ENCODE measurements at places on chromosomes 5 and 9.

DNA sequence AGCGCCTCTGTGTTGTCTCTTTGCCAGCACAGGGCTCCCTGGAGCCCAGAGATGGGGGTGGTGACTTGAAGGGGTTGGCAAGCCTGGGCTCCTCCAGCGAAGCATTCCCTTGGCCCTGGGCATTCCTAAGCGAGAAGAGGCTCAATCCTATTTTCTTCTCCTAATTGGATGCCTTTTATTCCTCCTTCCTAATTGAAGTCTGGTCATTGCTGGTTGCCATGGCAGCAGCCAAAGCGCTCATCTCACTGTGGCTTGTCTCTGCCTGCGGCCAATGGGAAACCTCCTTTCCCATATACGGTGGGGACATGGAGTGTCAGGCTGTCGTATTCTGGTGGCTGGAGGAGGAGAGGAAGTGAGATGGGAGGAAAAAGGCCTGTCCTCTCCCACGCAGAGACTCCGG is 52.3 kb upstream of the RARS1 start:
- DNase-seq: no peak

DNA sequence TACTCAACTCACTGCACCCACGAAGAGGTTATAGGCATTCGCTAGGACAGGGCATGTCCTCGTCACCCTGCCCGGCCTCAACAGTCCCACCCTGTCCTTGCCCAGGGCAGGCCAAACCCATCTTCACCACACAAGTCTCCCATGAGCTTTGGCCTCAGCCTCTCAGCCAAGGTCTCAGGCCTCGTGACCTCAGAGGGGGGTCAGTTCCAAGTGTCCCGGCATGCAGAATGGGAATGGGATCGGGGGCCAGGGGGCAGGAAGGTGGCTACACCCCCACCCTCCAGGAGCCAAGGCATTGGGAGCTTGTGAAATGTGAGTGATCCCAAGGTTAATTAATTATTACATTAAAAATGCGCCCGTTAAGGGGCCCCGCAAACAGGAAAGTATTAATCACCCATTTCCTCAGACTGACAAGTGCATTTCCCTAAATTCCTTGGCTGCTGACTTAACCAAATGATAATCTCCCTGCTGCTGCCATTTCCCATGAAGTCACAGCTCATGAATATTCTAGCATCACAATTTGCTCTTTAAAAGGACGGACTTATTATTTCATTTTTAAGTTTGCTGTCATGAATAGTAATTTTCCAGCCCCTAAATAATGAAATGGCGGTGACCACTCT is 8.0 kb upstream of the UBAC1 start:
- DNase-seq: no peak

DNA sequence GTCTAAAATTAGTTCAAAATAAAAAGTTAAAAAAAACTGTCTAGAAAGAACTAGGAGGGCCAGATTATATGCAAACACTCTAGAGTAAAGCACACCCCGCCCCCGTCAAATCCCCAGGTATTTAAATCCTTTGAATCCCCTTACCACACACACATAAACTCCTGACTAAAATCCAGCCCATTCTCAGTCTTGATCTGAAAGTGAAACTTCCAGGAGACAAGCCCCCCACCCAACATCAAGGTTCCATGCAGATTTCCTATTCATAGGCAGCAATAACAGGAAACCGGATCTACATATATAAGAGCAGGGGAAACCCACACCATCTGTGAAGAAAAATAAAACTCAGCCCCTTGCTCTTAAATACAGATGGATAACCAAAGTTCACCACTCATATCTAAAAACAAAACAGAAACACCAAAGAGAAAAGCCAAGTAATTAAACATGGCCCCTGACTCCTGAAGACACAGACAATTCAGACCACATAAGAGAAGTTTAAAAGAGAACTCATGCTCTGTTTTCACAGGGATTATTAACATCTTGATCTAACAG is 42.3 kb downstream of the MARCHF3 start:
- peak; percentile 52 for DNase-seq

GRCh38 chr9:90974643-90975245 is 173.1 kb downstream of the SYK start:
- DNase-seq: no peak

GRCh38 chr5:143920772-143921171 is 108.8 kb downstream of the HMHB1 start:
- DNase-seq: no peak

DNA sequence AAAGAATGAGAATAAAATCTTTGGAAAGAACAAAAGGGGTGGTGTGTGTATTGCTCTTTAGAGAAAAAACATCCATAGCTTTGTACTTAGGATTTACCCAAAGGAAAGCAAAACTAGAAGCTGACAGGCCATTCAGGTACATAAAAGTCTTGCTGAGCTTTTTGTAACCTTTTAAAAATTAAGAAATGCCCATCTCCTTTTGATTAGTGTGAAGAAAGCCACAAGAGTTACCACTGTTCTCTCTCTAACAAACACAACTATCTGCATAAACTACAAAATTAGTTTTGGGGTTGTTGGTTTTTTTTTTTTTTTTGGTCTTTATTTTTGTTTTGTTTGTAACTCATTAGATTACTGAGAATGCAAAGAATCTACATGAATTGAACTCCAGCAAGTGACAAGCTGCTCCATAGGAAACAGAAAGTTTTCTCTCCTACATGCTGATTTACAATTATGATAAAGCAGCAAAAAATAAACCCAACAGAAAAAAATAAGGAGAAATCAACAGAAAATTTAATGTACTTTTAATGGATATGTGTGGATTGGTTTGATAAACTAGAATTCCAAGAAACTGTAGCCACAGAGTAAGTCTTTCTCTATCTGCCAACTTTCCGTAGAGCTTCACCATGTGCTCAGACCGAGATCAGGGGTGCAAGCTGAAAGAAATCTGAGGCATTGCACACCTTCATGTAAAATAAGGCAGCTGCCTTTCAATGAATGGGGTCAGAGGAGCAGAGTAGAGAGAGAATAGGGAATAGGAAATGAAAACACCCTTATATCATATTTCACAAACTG is 12.3 kb downstream of the BAAT start:
- no peak for DNase-seq

DNA sequence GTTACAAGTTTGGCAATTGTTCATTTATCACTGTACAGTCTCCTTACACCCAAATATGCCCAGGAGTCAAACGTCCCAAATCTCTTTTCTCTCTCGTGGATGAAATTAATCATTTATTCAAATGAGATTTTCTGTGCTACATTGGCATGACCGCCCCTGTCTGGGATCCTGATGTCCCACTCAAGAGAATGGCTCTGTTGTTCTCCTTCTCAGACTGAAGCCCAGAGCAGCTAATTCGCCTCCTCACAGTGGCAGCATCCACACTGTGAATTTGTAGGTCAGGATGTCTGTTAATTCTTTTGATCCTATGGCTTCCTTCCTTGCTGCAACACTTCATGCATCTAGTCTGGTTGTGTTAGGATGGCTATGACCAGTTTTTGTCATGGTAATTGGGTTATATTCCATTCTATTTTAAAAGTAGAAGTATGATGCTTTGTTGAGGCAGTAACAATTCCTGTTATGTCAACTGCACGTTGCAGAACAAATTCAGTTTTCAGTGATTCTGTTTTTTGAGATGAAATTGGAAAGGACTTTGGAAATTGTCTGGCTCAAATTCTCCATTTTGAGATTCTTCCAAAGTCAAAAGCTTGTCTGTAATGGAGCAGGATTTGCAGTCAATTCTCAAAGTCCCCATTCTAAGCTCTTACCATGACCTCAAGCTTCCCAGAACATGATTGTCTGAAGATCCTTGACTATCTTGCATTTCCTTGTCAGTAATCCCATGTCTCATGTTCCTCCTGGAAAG is 141.5 kb upstream of the GAS1 start:
- no peak for DNase-seq

DNA sequence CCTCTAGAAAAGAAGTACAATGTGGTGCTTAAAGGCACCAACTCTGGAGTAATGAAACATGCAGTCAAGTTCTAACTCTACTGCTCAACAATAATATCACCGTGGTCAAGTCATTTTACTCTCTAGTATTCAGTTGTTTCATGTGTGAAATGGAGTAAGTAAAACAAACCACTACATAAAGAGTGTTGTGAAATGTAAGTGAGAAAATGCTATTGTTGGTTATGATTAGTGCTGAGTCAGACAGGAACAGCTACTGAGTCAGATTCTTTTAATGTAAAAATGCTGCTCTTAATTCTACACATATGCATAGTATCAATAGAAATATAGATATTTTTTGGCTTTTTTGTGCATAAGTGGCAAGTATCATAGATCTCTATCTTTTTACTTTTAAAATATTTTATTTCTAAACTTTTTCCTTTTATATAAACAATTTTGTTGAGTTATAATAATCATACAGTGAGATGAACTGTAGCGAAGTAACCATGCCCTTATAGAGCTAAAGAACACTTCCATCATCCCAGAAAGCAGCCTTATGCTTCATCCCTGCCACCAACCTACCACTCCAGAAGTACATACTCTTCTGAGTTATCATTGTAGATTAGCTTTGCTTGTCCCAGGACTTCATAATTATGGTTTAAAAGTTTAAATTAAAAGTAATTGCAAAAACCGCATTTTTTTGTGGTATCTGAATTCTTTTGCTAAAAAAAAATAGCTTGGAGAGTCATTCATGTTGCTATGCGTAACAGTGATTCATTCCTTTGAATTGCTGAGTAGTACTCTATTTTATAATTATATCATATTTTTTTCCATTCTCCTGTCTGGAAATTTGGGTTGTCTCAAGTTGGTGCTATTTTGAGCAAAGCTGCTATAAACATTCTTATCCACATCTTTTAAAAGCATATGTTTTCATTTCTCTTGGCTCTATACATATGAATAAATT is 548.2 kb upstream of the CLINT1 start:
- DNase-seq: no peak

- no peak for DNase-seq
Measured at GRCh38 chr5:144230806-144231205, 60.1 kb downstream of the KCTD16 start.

DNA sequence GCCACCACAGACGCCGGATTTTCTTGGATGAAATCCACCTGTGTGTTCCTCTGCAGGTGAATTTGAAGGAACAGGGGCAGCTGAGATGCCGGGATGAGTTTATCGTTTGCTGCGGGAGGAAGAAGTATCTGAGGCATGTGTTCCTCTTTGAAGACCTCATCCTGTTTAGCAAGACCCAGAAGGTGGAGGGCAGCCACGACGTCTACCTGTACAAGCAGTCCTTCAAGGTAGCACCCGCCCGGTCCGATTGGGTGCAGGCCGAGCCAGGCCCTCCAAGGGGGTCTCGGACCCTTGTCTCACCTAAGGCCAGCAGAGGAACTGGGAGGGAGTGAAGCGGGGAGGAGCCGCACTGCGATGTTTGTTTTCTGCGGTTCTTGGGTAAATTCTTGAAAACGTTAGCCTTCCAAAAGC is 18.4 kb upstream of the LRRC14B start:
- no peak for DNase-seq

DNA sequence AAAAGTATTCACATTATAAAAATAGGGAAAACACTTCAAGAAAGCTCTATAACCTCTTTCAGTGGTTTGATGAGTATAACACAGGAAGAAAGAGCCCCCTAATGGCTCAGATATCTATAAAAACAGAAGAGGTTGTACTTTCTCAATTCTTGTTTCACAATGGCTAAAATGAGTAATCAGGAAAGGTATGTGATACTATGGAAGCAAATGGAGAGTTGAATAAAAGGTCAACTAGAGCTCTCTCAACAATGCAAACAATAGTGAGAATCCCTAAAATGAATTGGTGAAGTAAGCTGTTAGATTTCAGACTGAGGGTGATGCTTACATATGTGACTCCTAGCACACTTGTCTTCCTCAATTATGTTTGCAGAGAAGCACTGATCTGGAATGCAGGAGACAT is 584.6 kb upstream of the CDH18 start:
- no peak for DNase-seq

DNA sequence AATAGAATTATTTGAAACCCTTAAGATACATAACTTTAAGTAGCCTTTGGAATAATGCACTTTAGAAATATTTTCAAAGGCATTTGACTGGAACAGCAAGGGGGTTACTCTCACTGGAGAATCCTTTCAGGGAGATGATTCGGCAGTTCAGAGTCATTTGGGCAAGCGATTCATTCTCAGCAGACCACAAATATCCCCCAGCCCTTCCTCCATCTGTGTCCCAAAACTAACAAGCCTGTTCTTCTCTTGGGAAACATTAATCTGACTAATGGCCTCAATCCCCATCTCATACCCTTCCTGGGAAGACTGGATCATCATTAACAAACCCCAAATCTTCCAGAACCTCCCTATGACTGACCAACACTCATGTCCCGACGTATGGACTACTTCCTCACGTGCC is 65.8 kb upstream of the S1PR3 start:
- no peak for DNase-seq

DNA sequence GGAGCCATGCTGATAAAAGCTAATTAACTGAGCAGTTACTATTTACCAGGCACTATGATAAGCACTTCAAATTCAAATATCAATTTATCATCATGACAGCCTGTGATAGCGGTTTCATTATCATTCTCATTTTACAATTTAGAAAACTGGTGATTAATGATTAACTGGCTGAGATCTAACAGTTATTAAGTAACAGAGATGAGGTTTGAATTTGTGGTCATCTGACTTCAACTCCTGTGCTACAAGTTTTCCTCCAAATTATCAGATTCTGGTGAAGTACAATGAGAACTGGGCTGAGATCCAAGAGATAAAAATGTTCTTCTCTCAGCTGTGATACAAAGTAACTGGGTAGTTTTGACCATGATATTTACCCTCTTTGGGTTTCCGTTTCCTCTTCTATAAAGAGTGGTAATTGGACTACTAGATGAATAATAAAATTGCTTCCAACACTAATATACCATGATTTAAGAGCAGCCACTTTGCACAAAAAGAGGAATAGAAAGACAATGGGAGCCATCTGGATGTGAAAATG is 74.5 kb upstream of the CCNG1 start:
- DNase-seq: no peak

GRCh38 chr9:37540634-37541033 is 35.5 kb downstream of the FBXO10 start:
- DNase-seq: no peak

DNA sequence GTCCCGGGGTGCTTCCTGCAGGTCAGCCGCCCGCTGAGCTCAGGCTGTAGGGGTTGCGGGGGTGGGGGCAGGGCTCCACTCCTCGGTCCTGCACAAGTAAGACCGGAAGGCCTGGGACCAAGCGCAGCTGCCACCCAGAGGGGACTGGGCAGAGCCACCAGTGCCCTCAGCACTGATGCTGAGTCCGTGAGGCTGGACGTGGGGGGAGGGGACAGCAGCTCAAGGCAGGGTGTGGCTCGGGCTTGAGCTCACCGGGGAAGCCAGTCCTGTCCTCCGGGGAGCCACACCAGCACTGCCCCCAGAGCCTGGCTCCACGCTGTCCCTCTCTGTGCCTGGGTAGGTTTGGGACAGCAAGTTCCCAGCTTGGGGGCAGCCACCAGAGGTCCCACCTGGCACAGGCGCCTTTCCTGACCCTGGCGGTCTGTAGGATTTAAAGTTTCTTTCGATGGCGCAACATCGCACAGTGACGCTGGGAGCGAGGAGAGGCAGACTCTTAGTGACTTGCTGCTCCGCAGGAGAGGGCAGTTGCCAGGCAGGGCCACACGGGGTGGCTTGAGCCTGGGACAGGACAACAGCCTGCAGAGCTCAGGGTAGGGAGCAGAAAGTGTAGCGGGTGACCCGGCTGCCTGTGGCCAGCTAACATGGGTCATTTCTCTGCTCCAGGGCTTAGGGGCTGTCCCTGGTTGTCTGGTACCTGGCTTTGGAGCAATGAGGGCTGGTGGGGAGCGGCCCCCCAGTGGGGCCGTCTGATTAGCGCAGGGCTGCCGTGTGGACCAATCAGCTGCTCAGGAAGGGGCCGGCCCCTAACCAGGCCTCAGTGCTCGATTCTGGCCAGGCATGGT is 5.7 kb downstream of the LCN1 start:
- DNase-seq: no peak

- peak; percentile 62 for DNase-seq
Measured at GRCh38 chr5:55037046-55037771, 13.2 kb downstream of the GZMK start.

Measured in CD4-positive, alpha-beta T cell treated with Interleukin-12 subunit alpha and Interleukin-12 subunit beta, for 1 hour (primary cell).